ENCODE measurements at places on chromosomes 2 and 18.

DNA sequence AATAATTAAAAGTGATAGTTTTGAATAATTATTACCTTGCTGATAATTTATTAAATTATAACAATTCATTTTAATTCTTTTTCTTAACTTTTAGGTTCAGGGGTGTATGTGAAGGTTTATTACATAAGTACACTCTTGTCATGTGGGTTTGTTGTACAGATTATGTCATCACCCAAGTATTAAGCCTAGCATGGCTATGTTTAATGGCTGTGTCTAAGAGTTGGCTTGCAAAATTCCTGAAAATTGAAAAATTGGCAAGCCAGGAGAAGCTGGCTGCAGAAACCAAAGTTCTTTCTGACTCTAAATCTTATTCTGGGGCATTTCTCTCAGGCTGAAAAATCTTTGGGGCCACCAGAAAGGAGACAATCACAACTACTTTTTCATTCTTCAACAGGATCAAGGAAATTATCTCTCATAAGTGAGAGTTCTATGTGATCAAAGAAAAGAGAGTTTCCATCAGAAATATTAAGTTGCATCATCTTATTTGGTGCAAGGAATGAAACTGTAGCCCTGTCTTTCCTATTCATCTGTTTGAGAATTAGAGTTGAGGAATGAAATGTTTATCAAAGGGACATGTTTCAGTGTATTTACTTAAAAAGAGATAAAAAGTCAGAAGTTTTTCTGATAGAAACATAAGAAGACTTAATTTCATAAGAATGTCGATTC, 412.1 kb upstream of the CDH2 start:
- no peak for DNase-seq

DNA sequence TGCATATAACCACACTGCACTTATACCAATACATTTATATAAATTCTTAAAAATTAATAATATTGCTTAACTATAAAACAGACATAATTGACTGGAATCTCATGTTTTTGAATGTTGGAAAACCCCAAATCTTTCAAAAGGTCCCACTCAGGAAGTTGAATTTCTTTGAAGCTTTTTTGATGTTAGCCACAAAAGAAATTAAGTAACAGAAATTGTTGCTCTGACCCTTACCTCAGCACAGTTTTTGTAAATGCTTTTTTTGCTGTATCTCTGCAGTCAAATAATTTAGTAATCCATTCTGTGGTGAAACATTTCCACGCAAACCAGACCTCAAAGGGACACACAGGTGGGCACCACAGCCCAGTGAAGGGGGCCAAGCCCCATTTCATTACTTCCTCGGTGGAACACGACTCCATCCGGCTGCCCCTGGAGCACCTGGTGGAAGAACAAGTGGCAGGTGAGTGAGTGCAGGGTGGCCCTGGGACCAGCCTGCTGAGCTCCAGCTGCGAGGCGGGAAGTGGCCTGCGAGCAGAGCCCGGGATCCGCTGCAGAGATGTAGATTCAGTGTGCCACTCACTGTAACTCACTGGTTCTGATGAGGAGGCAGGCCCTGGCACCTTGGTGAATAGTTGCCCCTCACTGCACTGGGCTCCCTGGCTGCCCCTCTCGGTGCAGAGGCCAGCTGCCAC, 8.4 kb downstream of the SCLY start:
- DNase-seq: no peak

DNA sequence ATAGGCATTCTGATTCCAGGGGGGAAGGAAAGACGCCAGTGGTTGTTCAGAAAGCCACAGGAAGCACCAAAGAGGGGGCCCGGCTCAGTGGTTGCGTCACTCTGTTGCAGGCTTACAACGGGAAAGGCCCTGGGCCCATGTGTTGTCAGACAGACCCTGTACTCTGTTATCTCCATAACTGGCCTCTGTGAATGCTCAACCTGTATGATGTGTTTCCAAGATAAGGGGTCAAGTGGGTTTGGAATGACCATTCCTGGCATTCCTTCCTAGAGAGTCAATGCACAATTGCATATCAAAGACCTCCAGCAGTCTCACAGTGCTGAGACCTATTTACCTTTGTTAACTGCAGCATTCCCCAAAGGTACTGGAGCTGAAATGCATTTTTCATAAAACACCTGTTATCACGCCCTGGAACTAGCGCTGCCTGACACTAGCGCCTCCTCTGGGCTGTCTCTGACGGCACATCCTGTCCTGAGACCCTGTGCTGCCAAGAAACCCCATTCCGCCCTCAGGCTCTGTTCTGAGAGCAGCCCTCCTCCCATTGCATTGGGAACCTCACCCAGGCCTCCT, 13.2 kb upstream of the LRRFIP1 start:
- DNase-seq: no peak

- DNase-seq: no peak
Measured at GRCh38 chr18:32333781-32334180, 136.9 kb downstream of the GAREM1 start.

GRCh38 chr2:231523451-231524285, 6.6 kb downstream of the NMUR1 start:
- DNase-seq: no peak

DNA sequence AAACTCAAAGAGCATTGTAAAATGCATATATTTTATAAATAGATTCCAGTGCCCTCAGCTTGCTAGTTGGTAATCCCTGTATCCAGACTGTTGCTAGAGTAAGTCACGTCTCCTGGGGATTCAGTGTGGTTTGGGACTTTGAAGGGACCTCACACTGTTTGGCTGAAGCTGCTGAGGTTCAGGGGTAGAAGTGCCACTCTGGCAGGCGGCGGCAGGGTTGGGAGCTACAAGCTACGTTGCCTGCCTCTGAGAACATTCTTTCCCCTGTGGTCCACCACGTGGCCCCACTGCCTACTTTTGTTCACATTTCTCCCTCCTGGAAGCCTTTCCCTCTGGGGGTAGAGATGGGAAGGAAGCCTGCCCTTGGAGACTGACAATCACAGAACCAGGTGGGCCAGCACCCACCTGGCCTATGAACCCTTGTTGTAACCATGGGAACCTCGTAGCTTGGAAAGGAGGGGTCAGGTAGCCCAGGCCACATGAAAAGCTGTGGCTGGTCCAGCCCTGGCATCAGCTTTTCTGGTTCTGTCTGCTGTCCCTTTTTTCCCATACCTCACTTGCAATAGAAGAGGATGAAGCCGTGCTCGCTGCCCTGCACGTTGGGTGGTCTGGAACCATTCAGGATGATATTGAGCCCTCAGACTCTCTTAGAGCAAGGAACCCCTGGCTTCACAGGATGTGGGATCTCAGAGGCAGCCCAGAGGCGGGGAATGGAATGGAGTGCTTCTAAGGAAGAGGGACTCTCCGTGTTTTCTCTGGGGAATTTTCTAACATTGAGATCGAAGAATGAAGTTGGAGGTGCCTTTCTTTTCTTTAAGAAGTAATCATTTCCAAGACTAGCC, 2.9 kb downstream of the RNF144A start:
- DNase-seq: no peak

- peak; percentile 54 for DNase-seq
Measured at GRCh38 chr2:199459286-199460100, 1.8 kb upstream of the SATB2 start.

GRCh38 chr2:84832772-84833461, 48.0 kb downstream of the TRABD2A start:
- DNase-seq: no peak

DNA sequence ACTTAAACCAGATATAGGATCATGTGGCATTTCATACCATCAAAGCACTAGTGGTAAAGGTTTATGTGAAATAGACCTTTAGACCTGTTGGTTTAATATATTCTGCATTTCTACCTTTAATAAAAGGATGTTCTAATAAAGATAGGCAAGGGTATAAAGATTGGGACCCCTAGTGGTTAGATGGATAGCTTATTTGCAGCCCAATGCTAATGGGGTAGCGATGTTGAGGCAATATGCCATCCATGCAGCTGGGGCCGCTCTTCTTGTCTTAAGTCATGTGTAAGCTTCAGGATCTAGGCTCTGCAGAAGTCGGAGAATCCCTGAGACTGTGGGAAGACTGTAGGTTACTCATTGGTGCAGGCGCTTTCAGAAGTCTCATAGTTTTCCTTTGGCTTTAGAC, 114.9 kb downstream of the ICOS start:
- DNase-seq: no peak

GRCh38 chr2:197628043-197628500, 47.3 kb downstream of the RFTN2 start:
- no peak for DNase-seq

DNA sequence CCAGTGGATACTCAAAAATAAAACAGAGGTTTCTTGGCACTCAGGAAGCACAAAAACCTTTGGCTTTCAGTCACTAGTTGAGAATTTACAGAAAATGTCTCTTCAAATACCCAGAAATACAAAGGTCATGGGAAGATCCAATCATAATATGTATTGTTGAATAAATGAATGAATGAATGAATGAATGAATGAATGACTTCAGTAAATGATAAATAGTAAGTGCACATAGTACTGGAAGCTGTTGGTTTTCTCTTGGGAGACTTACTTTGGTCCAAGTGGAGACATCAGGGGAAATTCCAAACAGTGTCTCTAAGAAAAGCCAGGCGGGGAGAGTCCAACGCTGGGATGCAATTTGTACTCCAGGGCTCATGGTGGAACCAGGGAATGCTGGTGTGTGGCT, 261.3 kb upstream of the KLHL29 start:
- DNase-seq: no peak

DNA sequence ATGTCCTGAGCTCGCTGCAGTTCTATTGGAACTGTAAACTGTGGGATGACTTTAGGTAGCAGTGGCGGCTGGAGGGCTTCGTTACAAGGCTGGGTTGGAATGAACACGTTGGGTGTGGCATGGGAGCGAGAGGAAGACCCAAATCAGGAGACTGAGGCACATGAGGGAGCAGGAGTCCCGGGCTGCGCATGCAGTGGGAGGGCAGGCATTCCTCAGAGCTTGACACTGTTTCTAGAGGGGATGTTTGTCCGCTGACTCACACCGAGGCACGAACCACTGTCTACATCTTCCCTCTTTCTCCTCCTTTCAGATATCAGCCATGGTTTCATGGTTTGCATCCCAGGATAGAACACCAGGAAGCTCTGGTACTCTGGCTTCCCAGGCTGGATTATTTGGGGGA, 40.6 kb upstream of the LAMA1 start:
- DNase-seq: no peak

DNA sequence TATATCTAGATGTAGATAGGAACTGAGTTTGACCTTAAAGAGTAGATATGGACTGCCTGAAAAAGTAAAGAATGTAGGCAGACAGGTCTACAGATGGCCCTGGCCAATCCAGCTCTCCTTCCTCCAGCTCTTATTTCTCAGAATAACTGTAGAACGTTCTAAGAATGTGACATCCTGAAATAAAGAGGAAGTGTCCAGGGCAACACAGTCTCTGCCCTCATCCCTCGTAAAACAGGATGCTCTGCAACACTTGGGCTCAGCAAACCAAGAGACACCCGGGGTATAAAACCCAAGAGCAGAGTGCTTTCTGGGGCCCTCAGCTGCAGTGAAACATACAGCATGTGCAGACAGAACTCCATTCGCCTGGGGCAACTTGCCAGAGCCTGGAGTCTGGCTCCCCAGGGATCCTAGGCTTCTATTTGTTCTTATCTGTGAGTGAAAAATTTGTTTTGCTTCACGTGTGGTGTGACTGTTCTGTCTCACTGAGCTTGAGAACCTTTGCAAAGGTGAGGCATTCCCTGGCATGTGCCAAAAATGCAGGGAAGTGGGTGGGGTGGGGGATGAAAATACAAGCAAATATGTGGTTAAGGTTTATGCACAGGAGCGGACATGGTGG, 401.0 kb downstream of the SETBP1 start:
- DNase-seq: no peak

- DNase-seq: no peak
Measured at GRCh38 chr2:238580486-238580885, 153.8 kb downstream of the ASB1 start.

- no peak for DNase-seq
Measured at GRCh38 chr2:607709-608108, 69.5 kb downstream of the TMEM18 start.

DNA sequence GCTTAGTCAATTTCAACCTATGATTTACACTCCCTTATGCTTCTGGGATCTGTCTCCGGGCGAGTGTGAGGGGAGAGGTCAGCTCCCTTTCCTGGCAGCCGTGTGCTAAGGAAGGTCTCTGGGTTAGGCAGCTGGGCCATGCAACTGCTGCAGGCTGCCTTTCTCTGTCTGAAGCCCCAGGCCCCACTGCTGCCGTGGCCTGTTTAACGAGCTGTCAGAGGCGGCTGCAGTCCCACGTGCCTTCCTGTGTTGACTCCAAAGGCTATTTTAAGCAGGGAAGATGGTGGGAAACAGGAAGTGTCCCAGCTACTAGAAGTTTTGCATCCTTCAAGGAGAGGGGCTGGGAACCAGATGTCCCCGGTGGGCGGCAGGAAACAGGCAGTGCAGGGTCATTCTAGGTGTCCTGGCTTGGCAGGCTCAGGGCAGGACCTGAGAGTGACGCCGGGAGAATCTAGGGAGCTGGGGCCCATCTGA, 186.4 kb downstream of the TNS1 start:
- DNase-seq: no peak

GRCh38 chr2:18276583-18277075, 283.8 kb downstream of the RDH14 start:
- DNase-seq: no peak

- DNase-seq: no peak
Measured at GRCh38 chr2:145563741-145564615, 1044.1 kb upstream of the ZEB2 start.

GRCh38 chr18:7645756-7646155, 78.6 kb downstream of the PTPRM start:
- no peak for DNase-seq

- DNase-seq: no peak
Measured at GRCh38 chr2:40653829-40654228, 201.9 kb upstream of the SLC8A1 start.

GRCh38 chr18:13647761-13648160, 78.6 kb downstream of the FAM210A start:
- DNase-seq: no peak

GRCh38 chr2:31770741-31771140, 190.0 kb upstream of the SRD5A2 start:
- DNase-seq: no peak

GRCh38 chr2:12227941-12228608, 481.6 kb downstream of the LPIN1 start:
- DNase-seq: no peak

DNA sequence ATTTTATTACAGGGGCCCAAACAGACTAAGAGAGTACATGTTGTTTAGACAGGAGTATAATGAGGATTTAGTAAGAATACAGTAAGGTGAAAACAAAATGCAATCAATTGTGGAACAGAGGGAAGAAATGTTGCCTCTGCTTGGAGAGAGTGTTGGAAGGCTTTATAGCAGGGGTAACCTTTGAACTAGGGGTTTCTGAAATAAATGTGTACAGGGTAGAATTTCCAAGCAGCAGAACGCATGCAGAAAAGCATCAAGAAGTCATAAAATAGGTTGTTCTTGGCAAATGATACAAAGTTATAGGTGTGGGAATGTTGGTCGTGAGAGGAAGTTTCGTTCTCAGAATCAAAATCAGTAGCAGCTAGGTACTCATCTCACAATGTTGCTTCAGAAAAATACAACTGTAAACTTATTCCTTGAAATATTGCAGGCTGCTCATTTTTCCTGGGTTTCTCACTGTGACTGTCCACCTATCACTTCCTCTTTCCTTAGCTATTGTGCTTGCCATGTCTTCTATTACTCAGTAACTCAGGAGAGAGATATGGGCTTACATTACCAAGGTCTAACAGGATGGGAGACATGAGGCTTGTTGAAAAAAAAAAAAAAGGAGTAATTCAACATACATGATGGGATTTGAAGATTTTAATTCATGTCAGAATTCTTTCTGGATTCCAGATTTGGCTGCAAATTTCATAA, 17.1 kb upstream of the HNMT start:
- no peak for DNase-seq
